Eye (tissue), 1 donor: ENCODE measurements at places on chromosomes 5 and 9.

DNA sequence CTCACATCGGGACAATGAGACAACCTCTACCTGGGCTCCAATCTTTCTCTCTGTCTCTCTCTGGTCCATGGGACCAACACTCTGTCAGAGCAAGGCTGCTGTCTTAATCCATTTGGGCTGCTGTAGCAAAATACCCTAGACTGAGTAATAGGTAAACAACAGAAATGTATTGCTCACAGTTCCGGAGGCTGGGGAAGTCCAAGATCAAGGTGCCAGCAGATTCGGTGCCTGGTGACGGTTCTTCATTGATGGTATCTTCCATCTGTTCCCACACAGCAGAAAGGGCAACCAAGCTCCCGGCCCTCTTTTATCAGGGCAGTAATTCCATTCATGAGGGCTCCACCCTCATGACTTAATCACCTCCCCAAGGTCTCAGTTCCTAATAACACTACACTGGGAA is 61.3 kb upstream of the SPOCK1 start:
- DNase-seq: no peak

- no peak for DNase-seq
Observed at GRCh38 chr9:128068386-128069205, 564 bp downstream of the SLC25A25 start.

GRCh38 chr5:157994906-157995519 is 136.1 kb upstream of the CLINT1 start:
- DNase-seq: peak; percentile 78

DNA sequence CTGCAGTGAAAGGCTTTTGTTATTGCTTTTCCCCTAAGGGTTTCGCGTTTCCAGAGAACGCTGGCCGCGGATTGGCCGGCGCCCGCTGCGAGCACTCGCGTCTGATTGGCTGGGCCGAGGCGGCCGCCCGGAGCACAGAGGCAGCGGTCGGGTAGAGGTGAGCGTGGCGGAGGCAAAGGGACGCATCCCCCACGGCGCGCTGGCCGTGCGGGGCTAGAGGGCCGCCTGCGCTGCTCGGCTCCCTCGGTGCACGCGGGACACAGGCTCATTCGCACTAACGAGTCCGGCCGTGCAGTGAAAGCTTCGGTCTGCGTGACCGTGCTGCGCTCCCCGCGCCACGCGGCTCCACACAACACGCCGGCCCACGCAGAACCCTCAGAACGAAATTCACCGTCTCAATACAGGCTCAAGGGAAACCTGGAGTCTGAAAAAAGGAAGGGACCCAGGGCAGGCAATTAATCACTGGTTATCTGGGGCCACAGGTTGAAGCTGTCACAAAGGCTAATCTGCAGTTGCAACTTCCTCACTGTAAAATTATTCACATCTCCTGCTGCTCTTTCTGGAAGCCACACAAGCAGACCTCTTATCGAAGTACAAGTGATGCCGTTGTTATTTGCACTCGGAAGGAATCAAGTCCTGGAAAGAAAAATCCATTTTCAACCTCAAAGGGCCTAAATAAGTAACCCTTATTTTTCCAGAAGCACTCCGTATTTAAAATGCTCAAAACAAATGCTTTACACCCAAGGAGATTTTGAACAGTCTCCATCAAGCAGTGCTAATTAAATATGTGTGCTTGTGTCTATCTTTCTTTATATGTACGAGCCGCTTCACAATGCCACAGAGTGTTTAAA is 94.6 kb downstream of the ZNF608 start:
- DNase-seq: peak; percentile 93

GRCh38 chr5:56346044-56346710 is 113.0 kb upstream of the ANKRD55 start:
- no peak for DNase-seq

GRCh38 chr9:93294011-93294410 is 110.1 kb downstream of the WNK2 start:
- DNase-seq: no peak

GRCh38 chr5:33721491-33722200 is 170.1 kb downstream of the ADAMTS12 start:
- DNase-seq: no peak

- no peak for DNase-seq
Observed at GRCh38 chr9:124553738-124554137, 46.5 kb upstream of the NR5A1 start.
